ENCODE measurements at places on chromosomes 11 and 22.
A peak's percentile ranks its signal among the peaks of the same experiment; 100 is the strongest.

DNA sequence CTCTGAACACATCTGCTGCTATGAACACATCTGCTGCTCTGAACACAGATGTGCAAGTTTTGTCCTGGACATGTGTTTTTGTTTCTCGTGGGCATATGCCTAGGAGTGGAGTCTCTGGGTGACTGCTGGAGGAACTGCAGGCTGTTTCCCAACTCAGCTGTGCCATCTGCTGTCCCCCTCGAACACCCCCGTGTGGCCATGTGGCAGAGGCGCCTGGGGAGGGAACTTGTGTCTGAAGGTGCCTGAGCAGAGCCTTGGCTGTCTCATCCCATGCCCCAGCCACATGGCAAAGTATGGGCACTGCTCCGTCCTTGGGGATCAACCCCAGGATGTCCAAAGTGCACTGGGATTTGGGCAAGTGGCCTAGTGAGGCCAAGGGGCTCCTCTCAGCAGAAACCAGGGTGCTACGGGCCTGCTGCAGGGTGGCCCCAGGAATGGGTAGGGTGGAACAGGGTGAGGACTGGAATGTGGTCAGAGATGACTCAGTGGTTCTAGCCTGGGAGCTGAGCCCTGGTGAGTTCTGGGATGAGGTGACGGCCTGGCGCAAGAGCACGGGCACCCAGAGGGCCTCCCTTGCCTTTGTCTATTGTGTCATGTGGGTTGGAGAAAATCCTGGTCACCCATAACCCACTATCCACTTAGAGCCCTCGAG is 14.7 kb downstream of the GATD1 start:
- H3K27me3 ChIP-seq, result no peaks in the 10 kb centered on the region
- no peak for DNase-seq
- no peak overlapping the region for H3K4me3 ChIP-seq
- H3K36me3 ChIP-seq, result peaks cover 51% of the 10 kb centered on the region

- H3K27ac ChIP-seq, result no peak overlapping the region
- H3K36me3 ChIP-seq, result no peaks in the 10 kb centered on the region
- no peak overlapping the region for H3K4me3 ChIP-seq
Measured at GRCh38 chr11:14954581-14954980, 17.6 kb downstream of the CALCA start.

DNA sequence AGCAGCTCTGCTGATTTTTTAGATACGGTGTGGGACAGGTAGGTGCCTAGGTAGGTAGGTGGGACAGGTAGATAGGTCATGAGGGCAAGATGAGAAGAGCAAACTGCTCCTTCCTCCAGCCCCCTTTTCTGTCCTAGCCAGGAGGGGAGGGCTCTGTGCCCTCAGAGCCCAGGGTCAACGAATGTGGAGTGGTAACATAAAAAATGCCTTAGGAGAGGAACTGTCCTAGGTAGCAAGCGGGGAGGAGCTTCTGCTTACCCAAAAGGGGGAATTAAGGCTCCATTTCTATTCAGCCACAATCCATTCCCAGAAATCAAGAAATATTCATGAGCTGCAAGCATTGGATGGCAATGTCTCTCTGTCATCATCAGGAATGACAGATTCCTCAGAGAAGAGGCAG is 234.8 kb downstream of the GRIK4 start:
- H3K4me1 ChIP-seq, result peaks cover 27% of the 10 kb centered on the region
- no peaks in the 10 kb centered on the region for H3K36me3 ChIP-seq
- no peak for DNase-seq
- H3K27me3 ChIP-seq, result no peaks in the 10 kb centered on the region

- H3K36me3 ChIP-seq, result no peaks in the 10 kb centered on the region
- no peak overlapping the region for H3K27ac ChIP-seq
- no peak for DNase-seq
- H3K4me3 ChIP-seq, result no peak overlapping the region
- H3K4me1 ChIP-seq, result no peaks in the 10 kb centered on the region
Measured at GRCh38 chr11:21495879-21496278, 697.0 kb upstream of the ANO5 start.

DNA sequence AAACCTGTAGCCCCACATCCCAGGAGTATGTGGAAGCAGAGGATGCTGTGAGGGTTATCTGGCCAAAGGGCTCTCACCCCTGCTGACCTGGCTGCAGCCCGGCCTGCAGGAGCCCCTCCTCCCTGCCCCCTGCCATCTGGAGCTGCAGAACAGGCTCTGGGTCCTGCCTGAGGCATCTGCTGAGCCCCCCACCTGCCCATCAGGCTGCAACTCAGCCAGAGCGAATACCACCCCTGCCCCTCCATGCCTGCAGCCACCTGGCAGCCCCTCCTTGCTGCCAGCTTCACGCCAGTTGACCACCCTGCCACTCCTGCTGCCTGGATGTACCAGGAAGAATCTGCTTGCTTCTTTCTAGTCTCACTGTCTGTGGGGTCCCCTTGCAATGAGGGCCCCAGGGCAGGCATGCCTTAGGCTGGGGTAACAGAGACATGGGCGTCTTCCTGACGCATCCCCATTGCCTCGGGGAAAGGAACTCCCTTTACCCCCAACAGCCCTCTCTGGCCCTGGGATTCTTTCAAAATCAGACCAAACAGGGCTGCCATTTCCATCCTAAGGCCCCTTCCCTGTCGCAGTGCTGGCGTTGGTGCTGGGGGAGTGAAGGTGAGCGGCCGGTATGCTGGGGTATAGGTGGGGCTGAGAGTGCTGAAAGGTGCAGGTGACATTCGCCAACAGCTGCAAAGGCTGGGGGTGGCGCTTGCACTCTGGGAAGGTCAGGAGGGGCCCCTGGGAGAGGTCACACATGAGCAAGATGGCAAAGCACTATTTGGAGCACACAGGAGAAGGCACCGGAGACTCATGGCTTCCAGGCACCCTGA is 1334.6 kb downstream of the TBC1D22A start:
- no peak for DNase-seq
- no peaks in the 10 kb centered on the region for H3K36me3 ChIP-seq
- H3K4me3 ChIP-seq, result no peak overlapping the region

GRCh38 chr11:47101406-47101805 is 75.3 kb downstream of the ARFGAP2 start:
- no peak overlapping the region for H3K4me3 ChIP-seq
- H3K4me1 ChIP-seq, result peaks cover 20% of the 10 kb centered on the region
- H3K27me3 ChIP-seq, result no peaks in the 10 kb centered on the region
- DNase-seq, result no peak

GRCh38 chr11:12824281-12825041 is 150.2 kb downstream of the TEAD1 start:
- H3K4me3 ChIP-seq, result no peak overlapping the region
- peak overlapping the region; percentile 43 for H3K27ac ChIP-seq
- no peak for DNase-seq
- peaks cover 87% of the 10 kb centered on the region for H3K4me1 ChIP-seq
- no peaks in the 10 kb centered on the region for H3K27me3 ChIP-seq
- no peaks in the 10 kb centered on the region for H3K36me3 ChIP-seq

- H3K4me3 ChIP-seq, result no peak overlapping the region
- H3K27me3 ChIP-seq, result no peaks in the 10 kb centered on the region
- H3K4me1 ChIP-seq, result peaks cover 7% of the 10 kb centered on the region
Measured at GRCh38 chr11:85114786-85115185, 512.4 kb downstream of the DLG2 start.

GRCh38 chr22:44891791-44892190 is 118.0 kb downstream of the PHF21B start:
- DNase-seq, result no peak
- H3K27ac ChIP-seq, result peak overlapping the region; percentile 23
- H3K36me3 ChIP-seq, result peaks cover 42% of the 10 kb centered on the region
- H3K27me3 ChIP-seq, result no peaks in the 10 kb centered on the region

DNA sequence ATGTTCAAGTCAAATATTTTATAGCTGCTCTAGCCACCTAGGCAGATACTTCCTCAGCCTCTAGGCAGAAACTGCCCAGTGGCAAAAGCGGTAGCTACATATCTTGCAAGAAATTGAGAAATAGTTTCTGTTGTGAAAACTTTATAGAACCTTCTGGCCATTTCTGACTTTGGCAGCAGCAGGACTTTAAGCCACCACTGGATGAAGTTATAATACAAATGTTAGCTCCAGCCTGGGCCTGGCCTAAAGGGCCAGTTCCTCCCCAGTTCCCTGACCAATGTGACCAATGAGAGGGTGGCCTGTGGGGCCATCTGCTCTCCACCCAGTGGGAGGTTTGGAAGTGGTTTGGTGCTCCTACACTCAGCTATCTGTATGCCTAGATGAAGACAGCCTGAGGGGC is 254.0 kb upstream of the NARS2 start:
- H3K27ac ChIP-seq, result no peak overlapping the region
- DNase-seq, result no peak
- no peaks in the 10 kb centered on the region for H3K36me3 ChIP-seq
- peaks cover 26% of the 10 kb centered on the region for H3K4me1 ChIP-seq

GRCh38 chr11:123578778-123579481 is 75.5 kb downstream of the SCN3B start:
- H3K4me3 ChIP-seq, result no peak overlapping the region
- peaks cover 54% of the 10 kb centered on the region for H3K4me1 ChIP-seq
- no peaks in the 10 kb centered on the region for H3K27me3 ChIP-seq
- peaks cover 4% of the 10 kb centered on the region for H3K36me3 ChIP-seq
- no peak for DNase-seq

GRCh38 chr11:32224580-32224979 is 133.7 kb downstream of the RCN1 start:
- no peak overlapping the region for H3K4me3 ChIP-seq
- H3K36me3 ChIP-seq, result no peaks in the 10 kb centered on the region
- no peak for DNase-seq

DNA sequence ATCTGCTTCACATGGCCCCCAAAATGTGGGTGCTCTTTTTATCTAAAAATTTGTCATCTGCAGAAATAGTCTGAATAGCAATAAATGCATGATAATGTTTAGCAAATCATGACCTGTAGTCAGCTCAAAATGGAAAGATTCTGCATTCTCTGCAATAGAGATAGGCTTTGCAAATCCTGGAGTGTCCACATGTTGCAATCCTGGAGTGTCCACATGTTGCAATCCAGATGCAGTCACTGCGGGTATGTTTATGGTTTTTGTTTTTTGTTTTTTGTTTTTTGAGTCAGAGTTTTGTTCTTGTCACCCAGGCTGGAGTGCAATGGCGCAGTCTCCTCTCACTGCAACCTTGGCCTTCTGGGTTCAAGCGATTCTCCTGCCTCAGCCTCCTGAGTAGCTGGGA is 20.2 kb upstream of the LRRC32 start:
- no peaks in the 10 kb centered on the region for H3K27me3 ChIP-seq
- no peak overlapping the region for H3K27ac ChIP-seq
- DNase-seq, result no peak
- H3K36me3 ChIP-seq, result no peaks in the 10 kb centered on the region
- H3K4me3 ChIP-seq, result no peak overlapping the region
- peaks cover 11% of the 10 kb centered on the region for H3K4me1 ChIP-seq

- no peak for DNase-seq
- H3K4me1 ChIP-seq, result peaks cover 67% of the 10 kb centered on the region
- H3K4me3 ChIP-seq, result no peak overlapping the region
- H3K27me3 ChIP-seq, result no peaks in the 10 kb centered on the region
- no peak overlapping the region for H3K27ac ChIP-seq
- peaks cover 2% of the 10 kb centered on the region for H3K36me3 ChIP-seq
Measured at GRCh38 chr11:108891909-108892511, 227.1 kb downstream of the DDX10 start.

DNA sequence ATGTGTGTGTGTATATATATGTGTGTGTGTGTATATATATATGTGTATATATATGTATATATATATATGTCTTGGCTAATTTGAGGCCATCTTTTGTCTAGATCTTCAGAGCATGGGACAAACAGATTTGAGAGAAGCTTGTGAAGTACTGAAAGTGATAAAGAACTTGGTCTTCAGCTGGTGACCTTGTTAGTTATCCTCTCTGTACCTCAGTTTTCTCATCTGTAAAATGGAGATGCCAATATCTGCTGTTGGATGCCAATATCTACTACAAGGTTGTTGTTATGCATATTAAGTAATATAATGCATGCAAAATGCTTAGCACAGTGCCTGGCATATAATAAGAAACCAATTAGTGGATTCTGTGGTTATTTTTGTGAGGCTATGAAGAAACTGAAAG is 2.5 kb upstream of the FEZ1 start:
- H3K27me3 ChIP-seq, result peaks cover 20% of the 10 kb centered on the region
- H3K4me1 ChIP-seq, result peaks cover 19% of the 10 kb centered on the region
- H3K36me3 ChIP-seq, result no peaks in the 10 kb centered on the region
- H3K27ac ChIP-seq, result no peak overlapping the region

- peaks cover 12% of the 10 kb centered on the region for H3K4me1 ChIP-seq
- no peak for DNase-seq
- H3K27me3 ChIP-seq, result no peaks in the 10 kb centered on the region
Measured at GRCh38 chr11:132913295-132913694, 619.0 kb downstream of the OPCML start.

DNA sequence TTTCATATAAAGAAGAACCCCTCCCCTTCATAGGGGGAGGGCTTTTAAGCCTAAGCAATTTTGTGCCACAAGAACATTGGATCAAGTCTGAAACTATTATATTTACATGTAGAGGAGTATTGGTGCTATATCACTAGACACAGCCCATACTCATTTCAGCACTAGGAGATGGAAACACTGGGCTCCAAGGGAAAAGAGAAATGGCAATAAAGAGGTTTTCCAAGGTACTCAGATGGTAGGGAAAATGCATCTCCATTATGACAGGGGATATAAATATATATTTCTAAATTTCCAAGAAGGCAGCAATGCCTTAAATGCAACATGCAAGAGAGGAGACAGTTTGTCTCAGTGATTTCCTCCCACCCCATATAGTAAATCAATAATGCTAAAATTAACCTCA is 209.0 kb downstream of the RAB38 start:
- no peaks in the 10 kb centered on the region for H3K36me3 ChIP-seq
- DNase-seq, result no peak
- no peak overlapping the region for H3K4me3 ChIP-seq
- H3K27me3 ChIP-seq, result no peaks in the 10 kb centered on the region
- no peak overlapping the region for H3K27ac ChIP-seq

DNA sequence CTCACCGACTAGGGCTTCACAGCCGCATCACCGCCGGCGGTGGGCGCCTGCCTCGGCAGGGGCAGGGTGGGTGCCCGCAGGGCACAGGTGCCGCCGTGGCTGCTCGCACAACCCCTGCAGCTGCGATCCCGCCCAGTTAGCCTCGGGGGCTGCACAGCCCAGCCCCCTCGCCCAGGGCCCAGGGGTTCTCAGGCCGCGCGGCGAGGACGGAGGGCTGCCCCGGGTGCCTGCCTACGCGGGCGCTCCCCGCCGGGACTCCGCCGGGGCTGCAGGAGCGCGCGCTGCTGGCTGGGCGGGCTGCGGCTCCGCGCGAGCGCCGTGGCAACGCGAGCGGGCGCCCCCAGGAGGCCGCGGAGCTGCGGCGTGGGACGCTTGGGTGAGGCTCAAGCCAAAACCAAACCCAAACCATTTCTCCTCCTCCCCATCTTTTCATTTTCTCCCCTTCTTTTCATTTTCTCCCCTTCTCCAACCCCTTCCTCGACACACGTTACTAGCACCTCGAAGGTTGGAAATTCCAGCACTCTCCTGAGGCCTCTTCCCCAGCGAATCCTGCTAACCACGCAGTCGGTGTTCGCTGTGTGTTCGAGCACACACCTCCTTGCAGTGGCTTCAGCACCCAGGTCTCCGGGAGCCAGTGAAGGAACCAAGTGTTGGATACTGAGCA is at the start of gene MICAL3:
TSS of gene MICAL3 (minus strand) at position 286 of the 664 bp plus-strand sequence. CDS start 117,749 bp downstream, outside the sequence.
- H3K27ac ChIP-seq, result no peak within 1 kb of the TSS
- H3K27me3 ChIP-seq, result peaks cover 73% of the 10 kb centered on the region
- no peaks in the 10 kb centered on the region for H3K36me3 ChIP-seq
- peaks cover 16% of the 10 kb centered on the region for H3K4me1 ChIP-seq
- peak; percentile 38 for DNase-seq
- peak within 1 kb of the TSS; percentile 91 for H3K4me3 ChIP-seq

- peaks cover 2% of the 10 kb centered on the region for H3K4me1 ChIP-seq
- no peaks in the 10 kb centered on the region for H3K36me3 ChIP-seq
- no peak overlapping the region for H3K4me3 ChIP-seq
- no peak overlapping the region for H3K27ac ChIP-seq
Measured at GRCh38 chr11:85795712-85796487, 15.0 kb downstream of the SYTL2 start.

- H3K36me3 ChIP-seq, result peaks cover 43% of the 10 kb centered on the region
- H3K4me3 ChIP-seq, result no peak overlapping the region
- H3K27ac ChIP-seq, result no peak overlapping the region
Measured at GRCh38 chr11:70488171-70488703, 89.9 kb downstream of the CTTN start.

Data from WTC11 (cell line).